ENCODE measurements at places on chromosomes 11 and 22.

DNA sequence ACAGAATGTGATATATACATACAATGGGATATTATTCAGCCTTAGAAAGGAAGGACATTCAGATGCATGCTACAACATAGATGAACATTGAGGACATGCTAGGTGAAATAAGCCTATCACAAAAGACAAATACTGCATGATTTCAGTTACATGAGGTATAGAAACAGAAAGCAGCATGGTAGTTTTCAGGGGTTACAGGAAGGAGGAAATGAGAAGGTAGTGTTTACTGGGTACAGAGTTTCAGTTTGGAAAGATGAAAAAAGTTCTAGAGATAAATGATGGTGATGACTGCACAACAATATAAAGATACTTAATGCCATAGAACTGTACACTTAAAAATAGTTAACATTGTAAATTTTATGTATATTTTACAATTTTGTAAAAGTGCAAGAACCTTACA is 266.7 kb upstream of the C11orf87 start:
- DNase-seq = no peak

DNA sequence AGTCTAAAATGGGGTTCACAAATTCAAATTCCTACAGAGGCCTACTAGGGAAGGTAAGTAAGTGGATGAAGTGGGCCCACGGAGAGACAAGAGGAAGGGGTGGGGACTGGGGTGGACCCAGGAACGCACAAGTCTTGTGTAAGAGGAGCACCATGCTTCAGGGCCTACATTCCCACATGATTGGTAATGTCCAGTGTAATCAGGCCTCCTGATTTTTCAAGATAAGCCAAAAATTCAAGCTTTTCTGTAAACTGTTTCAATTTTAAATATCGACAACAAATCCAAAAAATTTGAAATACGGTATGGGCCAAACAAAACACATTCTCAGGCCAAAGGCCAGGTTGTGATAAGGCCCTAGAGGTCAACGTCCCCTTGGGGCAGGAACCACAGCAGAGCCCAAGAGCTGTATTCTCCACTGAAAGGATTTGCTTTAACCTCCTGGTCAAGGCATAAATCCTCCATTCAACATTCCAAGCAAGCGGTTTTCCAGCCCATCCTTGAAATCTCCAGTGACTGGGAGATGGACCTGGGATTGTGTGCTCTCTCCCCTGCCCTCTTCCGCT is 116.4 kb downstream of the TRIM29 start:
- DNase-seq = no peak

- no peak for DNase-seq
Measured at GRCh38 chr22:48843640-48844039, 984.0 kb downstream of the BRD1 start.

- DNase-seq = no peak
Measured at GRCh38 chr22:31912407-31912743, 32.0 kb upstream of the YWHAH start.

GRCh38 chr22:20426259-20426615 is 11.4 kb downstream of the SCARF2 start:
- DNase-seq = no peak

DNA sequence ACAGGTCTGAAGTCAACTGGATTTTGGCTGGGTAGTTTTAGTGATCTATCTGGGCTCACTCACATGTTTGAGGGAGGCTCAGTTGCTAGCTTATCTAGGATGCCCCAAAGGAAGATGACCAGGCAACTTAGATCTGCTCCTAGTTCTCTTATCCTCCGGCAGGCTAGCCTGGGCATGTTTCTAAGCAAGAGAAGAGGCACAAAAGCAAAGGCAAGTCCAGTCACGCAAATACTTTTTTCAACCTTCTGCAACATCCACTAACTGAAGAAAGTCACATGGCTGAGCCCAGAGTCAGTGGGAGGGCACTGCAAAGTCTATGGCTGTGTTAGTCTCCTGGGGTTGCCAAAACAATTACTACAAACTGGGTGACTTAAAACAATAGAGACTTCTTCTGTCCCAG is 32.9 kb upstream of the FSHB start:
- DNase-seq = no peak

DNA sequence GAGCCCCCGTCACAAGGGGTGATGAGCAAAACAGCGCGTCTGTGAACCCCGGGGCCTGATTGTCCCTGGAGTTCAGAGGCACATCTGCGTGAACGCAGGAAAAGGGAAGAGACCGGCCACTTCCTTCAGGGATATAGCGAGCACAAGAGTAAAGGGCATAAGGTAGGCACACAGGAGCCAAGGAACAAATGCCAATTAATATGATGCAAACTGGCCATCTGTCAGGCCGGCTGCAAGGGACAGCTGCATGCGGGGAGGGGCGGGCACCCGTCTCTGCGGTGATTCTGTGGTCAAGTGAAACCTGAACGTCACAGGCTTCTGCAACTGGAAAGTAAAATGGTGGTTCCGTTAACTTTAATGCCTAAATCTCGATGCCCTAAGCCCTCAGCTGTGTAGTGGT is 64.7 kb downstream of the TRIM29 start:
- DNase-seq = no peak

DNA sequence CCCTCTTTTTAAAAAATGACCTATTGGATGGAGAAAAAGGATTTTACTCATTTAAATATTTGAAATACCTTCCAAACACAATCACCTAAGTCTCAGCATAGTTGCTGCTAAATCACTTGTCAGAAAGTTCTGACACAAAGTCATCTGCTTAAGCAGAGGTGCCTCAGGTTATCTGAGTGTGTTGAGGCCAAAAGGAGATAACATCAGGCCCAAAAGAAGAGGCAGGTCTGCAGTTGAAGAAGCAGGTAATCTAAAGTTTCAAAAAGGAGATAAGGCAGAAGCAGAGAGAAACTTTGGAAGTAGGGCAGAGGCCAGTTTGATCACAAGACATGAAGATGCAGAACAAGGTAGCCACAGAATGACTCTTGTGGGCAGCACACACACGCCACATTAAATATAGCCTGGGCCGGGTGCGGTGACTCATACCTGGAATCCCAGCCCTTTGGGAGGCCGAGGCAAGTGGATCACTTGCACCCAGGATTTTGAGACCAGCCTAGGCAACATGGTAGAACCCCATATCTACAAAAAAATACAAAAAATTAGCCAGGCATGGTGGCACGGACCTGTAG is 175.7 kb upstream of the API5 start:
- DNase-seq = no peak

GRCh38 chr11:43067681-43068080 is 244.1 kb upstream of the API5 start:
- no peak for DNase-seq

All from esophagus squamous epithelium (tissue), 5 donors.